Activated T-helper 1 cell treated with anti-CD3 and anti-CD28 coated beads, Interleukin-2, amount 50 U/mL, for 16 hours (primary cell): ENCODE measurements at places on chromosomes 2 and 18.

- DNase-seq: no peak
Measured at GRCh38 chr2:147910990-147911473, 66.2 kb downstream of the ACVR2A start.

- no peak for DNase-seq
Measured at GRCh38 chr18:56804395-56804794, 153.2 kb downstream of the WDR7 start.

DNA sequence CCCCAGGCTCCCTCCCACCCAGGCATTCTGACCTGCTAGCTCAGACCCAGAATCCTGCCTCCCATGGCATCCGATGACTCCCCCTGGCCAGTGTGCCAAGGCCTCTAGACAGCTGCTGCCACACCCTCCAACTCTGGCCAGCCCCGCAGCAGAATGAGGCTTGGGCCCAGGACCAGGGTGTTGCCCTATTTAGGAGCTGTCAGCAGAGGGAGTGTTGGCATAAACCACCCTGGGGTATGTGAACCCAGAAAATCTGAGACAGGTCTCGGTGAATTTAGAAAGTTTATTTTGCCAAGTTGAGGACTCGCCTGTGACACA lies 134.3 kb downstream of the KLHL29 start:
- DNase-seq: no peak

DNA sequence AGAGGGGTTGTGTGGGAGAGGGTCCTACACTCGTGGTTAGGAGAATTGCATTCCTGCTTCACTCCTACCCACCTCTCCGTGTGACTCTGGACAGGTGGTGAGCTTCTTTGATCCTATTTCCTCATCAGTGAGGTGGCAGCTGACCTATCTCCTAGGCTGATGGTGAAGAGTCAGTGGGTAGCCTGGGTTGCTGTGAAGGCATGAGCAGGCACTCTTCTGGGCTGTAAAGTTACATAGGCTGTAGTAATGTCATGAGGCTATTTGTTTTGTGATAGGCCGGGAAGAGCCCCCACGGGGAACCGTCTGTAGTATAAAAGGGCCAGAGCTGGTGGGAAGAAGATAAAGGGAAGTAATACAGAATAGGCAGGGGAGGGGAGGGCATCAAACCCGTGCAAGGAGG lies 83.8 kb downstream of the TMEM247 start:
- DNase-seq: no peak

DNA sequence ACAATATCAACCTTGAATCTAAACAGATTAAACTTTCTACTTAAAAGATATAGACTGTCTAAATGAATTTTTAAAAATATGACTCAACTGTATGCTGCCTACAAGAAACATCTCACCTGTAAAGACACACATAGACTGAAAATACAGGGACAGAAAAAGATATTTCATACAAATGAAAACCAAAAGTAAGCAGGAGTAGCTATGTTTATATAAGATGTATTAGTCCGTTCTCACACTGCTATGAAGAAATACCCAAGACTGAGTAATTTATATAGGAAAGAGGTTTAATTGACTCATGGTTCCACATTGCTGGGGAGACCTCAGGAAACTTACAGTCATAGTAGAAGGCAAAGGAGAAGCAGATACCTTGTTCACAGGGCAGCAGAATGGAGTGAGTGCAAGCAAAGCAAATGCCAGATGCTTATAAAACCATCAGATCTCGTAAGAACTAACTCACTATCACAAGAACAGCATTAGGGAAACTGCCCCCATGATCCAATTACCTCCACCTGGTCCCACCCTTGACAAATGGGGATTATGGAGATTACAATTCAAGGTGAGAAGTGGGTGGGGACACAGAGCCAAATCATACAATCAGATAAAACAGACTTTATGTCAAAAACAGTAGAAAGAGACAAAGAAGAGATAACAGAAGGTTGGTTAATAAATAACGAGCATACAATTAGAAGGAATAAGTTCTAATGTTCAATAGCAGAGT lies 214.4 kb upstream of the SLC39A10 start:
- DNase-seq: no peak
